Activated CD4-positive, alpha-beta T cell treated with anti-CD3 and anti-CD28 coated beads, Interleukin-10, Interleukin-2, amounts not matched to agents 100 ng/mL and 50 ng/mL, durations not matched to agents 16 hours and 8 hours (primary cell): ENCODE measurements at places on chromosomes 1 and 21.

DNA sequence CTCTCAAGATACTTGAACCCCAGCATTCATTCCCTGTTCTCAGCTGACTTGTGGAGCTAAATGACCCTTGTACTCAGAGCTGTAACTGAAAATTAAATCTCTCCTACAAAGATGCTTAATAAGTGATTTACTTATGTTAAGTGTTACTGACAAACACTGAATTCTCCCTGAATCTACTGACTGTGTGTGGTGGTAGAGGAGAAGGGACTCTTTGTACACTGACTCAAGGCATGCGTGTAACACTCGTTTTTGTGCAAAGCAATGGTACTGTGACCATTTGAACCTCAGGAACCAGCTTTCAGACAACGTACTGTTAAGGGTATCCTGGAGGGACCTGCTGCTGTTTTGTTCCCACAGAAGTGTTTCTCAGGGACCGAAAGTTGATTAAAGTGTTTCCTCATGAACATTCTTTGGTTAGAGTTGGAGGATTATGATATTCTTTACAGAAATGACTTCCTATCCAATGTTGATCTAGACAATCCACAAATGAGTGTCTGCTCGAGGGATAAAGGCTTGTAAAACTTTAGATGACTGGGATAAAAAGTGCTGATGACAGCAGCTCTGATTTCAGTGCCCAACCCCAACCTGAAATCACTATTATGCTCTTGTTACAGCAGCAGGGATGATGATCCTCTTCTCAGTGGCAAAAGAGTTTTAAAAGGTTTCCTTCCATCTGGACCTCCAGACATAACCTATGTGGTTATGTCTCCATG lies 12.8 kb downstream of the RGL1 start:
- DNase-seq = no peak

GRCh38 chr1:109959632-109959973 lies 25.0 kb upstream of the AHCYL1 start:
- DNase-seq = no peak

- DNase-seq = no peak
Observed at GRCh38 chr1:229726061-229726460, 100.0 kb downstream of the URB2 start.

GRCh38 chr1:202531472-202531811 lies 178.8 kb downstream of the SYT2 start:
- no peak for DNase-seq

GRCh38 chr1:212302745-212303383 lies 17.7 kb downstream of the PPP2R5A start:
- peak; percentile 29 for DNase-seq

DNA sequence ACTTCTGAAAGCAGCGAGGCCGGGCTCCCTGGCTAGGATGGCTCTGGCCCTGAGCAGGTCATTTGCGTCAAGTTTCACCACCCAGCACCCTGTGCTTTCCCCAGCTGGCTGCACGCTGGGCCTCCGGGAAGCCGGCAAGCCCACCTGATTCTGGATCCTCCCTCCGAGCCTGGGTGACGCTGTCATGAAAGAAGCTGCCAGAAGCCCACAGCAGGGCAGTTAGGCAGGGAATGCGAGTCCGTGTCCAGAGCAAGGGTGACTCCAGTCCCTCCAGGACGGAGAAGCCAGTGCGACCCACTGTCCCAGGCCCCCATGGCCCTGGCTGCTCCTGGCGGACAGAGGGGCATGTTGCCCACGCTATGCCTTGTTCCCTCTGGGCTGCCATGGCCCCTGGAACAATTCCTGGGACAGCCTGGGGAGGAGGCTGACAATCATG lies 44.4 kb upstream of the PCBP3 start:
- DNase-seq = no peak

DNA sequence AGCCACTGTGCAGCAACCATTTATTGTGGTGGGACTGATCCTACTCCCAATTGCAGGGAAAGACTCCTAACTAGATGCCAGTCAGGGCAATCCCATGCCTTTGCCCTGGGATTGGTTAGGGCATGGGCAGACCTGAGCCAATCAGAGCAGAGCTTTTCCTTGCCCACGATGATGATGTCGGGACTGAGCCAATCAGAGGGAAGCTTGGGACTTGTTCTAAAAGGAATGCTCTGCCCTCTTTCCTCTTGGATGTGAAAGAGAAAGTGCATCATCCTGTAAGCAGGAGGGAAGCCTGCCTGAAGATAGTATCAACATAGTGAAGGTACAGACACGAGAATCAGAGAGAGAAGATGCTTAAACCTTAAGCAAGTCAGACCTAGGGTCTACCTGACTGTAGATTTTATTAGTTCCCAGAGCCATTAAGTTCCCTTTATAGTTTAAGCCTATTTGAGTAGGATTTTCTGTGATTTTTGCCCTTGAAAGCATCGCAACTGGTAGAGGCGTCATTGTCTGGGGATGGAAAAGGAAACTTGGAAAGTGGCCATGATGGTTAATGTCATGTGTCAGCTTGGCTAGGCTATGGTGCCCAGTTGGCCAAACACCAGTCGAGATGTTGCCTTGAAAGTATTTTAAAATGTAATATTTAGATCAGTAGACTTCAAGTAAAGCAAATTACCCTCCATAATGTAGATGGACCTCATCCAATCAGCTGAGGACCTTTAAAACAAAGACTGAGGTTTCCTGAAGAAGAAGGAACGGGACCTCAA lies 19.9 kb downstream of the IRF2BP2 start:
- DNase-seq = no peak

DNA sequence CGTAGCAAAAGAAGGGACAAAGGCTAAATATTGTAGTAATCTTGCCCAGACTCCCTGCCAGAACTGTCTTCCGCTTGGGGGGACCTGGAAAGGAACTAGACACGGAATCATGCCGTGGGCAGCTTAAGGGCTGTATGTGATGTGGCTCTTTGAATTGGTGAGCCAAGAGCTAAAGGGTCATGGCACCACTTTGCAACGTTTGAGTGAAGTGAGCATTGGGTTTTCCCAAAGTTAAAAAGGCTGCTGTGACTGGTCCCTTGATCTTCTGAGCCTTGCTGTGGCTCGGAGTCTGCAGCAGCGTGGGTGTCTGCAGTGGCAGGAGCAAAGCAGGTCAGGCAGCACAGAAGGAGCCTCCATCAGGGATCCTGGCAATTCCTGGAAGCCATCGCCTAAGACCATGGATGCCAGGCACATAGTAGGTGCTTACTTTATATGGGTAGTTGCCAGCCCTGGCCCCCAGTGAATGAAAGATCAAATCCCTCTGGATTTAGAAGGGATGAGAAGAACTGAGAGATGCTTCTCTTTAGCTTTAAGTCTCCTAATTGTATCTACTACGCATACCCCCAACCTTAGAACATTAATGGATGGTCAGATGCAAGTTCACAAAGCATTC lies 1.8 kb downstream of the SMYD2 start:
- no peak for DNase-seq

GRCh38 chr1:210117681-210118170 lies 114.9 kb upstream of the SERTAD4 start:
- no peak for DNase-seq
